ENCODE measurements at places on chromosomes 7 and 10. TPM values are rescaled to one million over a fixed set of nuclear protein-coding genes. Genes with fewer than 3 reads are reported as not detected.

The MMRN2 gene
- total RNA-seq, result 78.4 TPM

The PYROXD2 gene
- 22.4 TPM for total RNA-seq

The CHN2 gene
- total RNA-seq, result 11.0 TPM

The CRHR2 gene
- 0.19 TPM for total RNA-seq

The STOX1 gene
- 8.1 TPM for total RNA-seq

DNA sequence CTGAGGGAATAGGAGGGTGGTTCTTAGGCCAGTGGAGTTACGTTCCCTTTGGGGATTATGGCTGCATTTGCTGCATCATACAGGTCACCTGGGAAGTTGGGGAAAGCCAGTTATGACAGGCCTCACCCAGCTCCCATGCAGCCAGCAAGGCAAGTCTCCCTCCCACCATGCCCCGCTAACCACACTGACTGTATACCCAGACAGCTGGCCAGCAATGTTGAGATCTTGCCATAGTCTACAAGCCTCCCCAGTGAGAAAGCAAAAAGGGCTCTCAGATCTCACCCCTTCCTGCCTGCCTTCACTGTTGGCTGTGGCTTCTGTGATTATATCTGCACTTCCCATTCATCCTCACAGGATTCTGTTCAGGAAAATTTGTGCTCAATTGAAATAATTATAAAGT is 133.3 kb upstream of the HGF start:
- no peak for DNase-seq

DNA sequence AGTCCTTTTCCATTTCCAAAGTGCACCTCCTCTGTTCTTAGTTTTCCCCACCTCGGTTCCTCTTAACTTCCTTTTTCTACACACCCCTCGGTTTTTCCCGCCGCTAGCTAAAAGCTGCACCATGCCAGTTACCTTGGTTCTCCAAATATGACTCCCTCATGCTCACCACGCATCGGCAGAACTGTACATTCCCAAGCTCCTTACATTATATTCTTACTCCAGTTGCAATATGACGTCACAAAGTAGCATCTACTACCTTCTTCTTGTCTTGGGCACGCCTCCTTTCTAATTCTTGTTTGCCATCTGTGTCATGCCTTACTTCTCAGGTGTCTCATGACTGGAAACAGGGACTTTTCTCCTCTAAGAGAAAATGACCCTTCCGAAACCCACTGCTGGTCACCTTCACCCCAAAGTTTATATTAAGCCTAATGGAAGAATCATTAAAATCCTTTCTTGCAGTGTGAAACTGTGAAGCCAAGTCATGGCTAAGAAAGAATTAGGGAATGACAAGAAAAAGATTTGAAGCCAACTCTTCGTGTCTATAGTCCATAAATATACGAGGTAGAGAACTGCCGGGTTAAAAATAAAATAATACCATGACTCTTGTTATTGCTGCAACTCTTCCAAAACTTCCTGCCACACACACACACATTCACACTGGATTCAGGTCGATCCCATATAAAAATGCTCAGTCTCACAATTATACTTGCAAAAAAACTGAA is 1.7 kb downstream of the ESYT2 start:
- no peak for DNase-seq

DNA sequence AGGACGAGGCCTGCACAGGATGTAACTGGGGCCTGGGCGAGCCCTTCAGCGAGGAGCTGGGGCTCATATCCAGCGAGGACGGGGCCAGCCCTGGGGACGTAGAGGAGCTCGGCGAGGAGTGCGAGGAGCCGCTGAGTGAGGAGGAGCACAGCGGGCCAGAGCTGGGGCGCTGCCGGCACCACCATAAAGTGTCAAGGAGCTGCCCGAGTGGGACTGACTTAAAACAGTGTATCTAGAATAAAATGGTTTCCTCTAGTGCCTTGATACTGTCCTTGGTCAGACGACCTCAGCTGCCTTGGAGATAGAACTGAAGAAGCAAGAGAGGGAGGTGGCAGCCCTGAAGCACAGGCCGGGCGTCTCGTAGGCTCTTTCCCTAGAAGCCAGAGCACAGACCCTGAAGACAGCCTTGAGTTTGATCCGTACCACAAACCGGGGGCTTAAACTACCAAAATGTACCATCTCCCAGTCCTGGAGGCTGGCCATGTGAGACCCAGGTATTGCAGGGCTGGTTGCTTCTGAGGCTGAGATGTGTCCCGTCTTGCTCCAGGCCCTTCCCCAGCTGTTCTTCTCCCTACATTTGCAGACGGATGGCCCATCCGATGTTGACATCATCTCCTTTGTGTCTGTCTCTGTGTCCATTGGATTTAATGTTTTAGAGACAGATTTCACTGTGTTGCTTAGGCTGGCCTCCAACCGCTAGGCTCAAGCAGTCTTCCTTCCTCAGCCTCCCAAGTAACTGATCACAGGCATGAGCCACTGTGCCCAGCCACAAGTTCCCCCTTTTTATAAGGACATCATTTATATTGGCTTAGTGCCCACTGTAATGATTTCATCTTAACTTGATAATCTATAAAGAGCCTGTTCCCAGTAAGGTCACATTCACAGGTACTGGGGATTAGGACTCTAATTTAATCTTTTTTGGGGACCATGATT is 35.8 kb downstream of the DNAJB6 start:
- no peak for DNase-seq

- no peak for DNase-seq
These were observed 650 bp downstream of the UBE2D1 start for GRCh38 chr10:58335306-58336005.

DNA sequence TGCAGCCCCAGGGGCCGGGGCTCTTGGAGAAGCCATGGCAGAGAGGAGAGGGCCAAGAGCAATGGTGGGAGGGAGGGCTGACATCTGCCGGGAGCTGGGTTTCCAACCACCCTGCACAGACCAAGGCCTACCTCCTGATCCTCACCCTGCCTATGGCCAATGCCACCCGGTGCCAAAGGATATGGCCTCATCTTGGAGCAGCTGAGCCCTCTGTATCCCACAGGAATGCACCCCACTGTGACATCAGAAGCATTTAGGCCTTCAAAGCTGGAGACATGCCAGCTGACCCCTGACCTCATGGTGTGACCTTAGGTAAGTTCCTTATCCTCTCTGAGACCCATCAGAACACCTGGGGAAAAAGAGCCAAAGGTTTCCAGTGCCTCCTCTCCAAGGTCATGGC is 113.6 kb upstream of the ZMIZ1 start:
- no peak for DNase-seq

- DNase-seq, result no peak
These were observed 115.5 kb upstream of the ZNF438 start for GRCh38 chr10:31147210-31147608.

- DNase-seq, result no peak
These were observed 171.0 kb downstream of the SND1 start for GRCh38 chr7:127822822-127823508.

Data from mesenteric fat pad (tissue), 1 donor.